ENCODE measurements at places on chromosomes 12 and 14.

- no peak for DNase-seq
Measured at GRCh38 chr12:51118706-51119105, 35.3 kb upstream of the CSRNP2 start.

DNA sequence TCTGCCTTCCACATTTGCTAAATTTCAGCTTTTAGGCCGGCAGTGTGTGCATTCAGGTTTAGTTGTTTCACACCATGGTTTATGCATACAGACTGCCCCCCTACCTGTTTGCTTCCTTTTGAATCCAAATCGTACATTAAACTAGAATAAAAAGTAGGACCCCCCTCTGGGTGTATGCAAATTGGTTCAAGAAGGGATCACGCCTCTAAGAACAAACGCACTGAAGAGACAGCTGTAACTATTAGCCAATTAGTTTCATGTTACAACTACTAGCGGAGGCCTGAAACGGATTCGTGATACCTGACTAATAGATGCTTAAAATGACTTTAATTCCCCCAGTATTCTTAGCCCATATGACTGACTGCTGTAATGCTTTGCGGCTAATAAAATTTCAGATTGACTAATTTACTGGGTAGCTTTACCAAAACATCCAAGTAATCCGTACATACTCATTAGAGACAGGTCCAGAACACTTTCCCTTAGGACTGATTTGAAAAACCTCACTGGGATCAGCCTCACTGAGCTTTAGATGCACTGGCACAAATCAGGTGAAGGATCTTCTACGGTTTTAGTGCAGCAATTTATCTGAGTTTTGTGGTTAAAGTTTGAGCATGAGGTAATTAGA is 411.8 kb downstream of the NPAS3 start:
- no peak for DNase-seq

- no peak for DNase-seq
Measured at GRCh38 chr14:70237710-70238109, 49.0 kb upstream of the SLC8A3 start.

GRCh38 chr12:2195085-2195484 is 142.3 kb downstream of the CACNA1C start:
- DNase-seq, result no peak

GRCh38 chr12:3022411-3022810 is 54.8 kb upstream of the TSPAN9 start:
- no peak for DNase-seq

DNA sequence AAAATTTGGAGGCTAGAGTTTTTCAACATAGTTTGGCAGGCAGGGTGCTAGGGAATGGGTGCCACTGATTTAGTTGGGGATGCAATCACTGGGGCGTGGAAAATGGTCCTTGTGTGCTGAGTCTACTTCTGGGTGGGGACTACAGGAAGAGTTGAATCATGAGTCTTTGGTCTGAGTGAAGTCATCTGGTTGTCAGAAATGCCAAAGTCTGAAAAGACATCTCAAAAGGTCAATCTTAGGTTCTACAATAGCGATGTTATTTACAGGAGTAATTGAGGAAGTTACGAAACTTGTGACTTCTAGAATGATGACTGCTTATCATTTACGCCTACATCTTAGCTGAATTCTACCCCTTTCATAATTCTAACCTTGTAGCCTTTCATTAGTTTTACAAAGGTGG is 209.1 kb downstream of the NUBPL start:
- DNase-seq, result no peak

- DNase-seq, result no peak
Measured at GRCh38 chr14:26917086-26917485, 319.3 kb upstream of the NOVA1 start.

DNA sequence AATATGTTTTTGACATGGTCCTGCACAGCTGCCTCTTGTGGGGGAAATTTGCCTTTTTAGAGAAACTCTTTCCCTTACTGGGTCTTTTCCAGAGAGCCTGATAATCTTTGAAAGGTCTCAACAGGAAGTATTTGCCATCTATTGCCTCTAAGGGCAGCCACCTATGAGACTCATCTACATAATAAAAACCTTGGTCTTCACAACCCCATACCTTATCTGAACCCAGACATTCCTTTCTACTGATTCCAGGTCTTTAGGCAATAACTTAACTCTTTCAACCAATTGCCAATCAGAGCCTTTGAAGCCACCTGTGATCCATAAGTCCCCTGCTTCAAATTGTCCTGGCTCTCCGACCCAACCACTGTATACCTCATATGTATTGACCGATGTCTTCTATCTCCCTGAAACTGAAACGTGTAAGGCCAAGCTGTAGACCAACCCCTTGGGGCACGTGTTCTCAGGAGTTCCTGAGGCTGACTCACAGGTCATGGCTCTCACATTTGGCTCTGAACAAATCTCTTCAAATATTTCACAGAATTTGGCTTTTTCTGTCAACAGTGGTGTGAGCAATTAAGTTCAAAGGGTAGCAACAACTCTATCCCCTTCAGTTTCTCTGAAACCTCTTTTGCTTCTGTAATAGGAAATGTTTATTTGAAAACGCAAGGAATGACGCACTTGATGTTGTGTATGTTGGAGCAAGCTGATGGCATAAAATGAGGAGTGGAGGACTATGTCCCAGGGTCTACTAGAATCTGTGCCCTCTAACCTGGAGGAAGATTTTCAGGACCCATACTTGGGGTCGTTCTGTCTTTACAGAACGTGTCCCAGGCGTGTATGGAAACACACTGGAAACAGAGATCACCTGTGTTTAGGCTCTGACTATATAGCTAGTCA is 49.2 kb upstream of the EIF5 start:
- DNase-seq, result no peak

DNA sequence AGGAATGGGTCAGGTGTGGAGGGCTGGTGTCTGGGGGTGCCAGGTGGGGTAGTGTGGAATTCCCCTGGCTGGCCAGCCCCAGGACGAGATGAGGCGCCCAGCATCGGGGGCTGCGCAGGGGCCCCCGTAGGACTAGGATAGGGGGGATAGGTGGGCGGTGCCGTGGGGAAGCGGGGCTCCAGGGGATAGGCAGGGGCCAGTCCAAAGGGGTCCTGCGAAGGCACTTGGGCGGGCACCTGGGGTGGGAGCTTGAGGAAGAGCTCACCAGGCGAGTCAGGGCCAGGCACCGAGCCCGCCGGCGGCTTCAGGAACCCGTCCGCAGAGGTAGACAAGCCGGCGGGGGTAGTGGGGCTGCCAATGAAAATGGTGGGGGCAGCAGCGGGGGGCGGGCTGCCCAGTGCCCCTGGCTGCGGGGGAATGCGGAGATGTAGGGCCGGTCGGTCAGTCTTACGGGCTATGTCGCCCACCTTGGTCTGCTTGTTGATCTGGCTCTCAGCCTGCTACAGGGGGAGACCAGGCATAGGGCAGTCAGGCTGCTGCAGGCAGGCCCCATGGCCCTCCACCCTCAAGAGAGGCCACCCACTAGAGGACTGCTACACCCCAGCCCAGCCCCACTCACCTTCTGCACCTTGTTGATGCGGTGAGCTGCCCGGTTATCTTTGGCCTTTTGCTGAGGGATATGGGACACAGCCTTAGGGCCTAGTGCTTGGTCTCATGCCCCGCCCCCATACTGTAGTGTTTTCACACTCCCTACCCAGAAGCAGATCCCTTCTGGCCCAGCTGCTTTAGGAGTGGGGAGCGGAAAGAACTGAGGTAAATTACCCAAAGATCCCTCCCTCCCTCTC is 19.3 kb downstream of the KMT2D start:
- no peak for DNase-seq

DNA sequence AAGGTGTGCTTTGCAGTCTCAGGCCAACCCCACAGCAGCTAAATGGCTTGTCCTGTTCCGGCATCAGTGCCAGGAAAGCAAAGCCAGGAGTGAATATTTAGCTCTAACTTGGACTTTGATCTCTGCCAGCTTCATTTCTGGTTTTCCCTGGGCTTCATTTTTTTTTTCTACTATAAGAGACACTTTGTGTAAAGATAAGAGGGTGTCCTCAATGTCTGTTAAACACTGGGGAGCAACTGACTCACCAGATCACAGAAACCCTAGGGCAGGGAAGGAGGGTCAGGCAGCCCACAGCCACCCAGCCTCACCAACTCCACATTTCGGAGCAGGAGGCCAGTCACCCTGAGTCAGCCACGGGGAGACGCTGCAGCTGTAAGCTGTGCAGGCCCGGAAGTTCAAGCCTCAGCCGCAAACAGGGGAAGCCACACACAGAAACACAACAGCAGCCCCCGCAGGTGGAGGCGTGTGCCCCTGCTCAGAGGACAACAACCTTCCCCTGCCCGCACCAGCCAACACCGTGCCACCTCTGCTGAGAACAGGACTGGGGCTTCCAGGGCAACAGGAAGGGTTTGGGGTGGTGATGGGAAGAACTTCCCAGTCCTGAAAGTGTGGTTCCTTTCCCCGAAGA is 6.3 kb downstream of the TNFRSF1A start:
- no peak for DNase-seq

DNA sequence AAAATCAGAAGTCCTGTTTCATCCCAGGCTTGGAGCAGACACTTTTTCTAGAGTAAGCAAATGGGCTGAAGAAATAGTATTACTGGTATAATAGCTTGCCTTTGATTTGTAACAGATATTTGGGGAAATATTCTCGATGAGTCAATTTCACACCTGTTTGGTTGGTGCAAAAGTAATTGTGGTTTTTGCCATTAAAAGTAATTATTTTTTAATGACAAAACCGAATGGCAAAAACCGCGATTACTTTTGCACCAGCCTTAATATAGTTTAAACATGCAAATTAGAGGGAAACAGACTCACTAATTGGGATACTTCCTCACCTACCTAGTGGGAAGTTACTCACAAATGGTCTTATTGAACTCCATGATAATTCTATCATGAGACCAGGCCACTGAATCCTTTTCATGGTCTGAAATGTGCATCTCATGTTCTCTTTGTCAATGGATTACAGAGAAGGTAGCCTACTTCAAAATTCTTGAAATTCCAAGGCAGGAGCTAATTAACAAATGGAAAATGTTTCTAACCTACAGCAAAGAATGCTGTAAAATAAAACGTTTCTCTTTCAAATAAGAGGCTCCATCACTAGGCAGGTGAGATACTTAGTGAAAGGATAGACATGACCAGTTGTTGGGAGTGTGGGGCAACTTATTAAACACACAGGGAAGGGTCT is 391.3 kb downstream of the EMP1 start:
- DNase-seq, result no peak

DNA sequence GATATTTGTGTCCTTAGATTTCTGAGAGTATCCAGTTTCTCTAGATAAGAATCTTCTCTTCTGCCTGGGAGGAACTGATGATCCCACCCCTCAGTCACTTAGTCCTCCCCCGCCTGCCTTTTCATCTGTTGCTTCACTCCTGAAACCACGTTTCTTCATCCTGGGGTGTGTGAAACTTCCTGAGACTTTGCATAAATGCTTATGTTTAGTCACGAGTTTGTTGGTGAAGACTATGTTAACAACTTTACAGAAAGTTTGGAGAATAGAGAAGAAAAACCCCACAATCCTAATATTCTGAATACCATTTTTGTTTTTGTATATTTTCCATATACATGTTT is 33.2 kb downstream of the MARK3 start:
- DNase-seq, result no peak

GRCh38 chr14:57420033-57420432 is 29.6 kb downstream of the NAA30 start:
- DNase-seq, result no peak

GRCh38 chr14:90111895-90112534 is 50.2 kb downstream of the KCNK13 start:
- no peak for DNase-seq

GRCh38 chr12:121614872-121615467 is 11.4 kb upstream of the ORAI1 start:
- no peak for DNase-seq

- DNase-seq, result no peak
Measured at GRCh38 chr14:37669242-37669641, 73.8 kb downstream of the TTC6 start.

- no peak for DNase-seq
Measured at GRCh38 chr12:69661386-69661785, 37.7 kb downstream of the BEST3 start.

DNA sequence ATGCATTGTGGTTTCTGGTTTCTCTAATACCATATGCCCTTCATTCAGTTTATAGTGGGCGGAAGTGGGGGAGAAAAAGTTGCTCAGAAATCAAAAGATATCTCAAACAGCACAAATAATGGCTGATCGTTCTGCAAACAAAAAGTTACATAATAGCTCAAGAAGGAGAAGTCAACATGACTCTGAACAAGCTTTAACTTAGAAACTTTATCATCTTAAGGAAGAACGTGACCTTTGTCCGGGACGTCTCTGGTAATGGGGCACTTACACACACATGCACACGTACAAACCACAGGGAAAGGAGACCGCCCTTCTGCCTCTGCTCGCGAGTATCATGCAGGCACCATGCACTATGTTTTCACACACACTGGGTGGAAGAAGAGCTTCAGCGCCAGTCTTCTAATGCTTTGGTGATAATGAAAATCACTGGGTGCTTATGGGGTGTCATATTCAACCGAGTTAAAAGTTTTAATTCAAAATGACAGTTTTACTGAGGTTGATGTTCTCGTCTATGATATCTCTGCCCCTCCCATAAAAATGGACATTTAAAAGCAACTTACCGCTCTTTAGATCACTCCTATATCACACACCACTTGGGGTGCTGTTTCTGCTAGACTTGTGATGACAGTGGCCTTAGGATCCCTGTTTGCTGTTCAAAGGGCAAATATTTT is 4.7 kb downstream of the FOS start:
- DNase-seq, result no peak

DNA sequence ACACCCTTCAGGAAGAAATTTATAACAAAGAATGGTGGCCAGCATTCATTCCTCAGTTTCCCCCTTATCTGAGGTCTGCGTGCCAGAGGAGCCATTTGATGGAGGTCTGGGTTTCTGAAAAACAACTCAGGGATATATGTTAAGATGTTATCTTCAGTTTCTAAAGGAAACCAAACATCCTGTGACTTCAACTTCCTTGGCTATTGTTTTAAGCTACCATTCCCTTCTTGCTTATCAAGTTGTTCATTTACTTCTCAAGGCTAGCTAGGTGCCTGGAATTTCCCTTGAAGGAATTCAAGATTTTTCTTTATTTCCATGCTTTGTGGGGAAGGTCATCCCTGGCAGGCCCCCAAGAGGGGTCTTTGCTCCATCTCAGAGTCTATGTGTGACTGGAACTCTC is 27.1 kb upstream of the OXA1L start:
- no peak for DNase-seq

DNA sequence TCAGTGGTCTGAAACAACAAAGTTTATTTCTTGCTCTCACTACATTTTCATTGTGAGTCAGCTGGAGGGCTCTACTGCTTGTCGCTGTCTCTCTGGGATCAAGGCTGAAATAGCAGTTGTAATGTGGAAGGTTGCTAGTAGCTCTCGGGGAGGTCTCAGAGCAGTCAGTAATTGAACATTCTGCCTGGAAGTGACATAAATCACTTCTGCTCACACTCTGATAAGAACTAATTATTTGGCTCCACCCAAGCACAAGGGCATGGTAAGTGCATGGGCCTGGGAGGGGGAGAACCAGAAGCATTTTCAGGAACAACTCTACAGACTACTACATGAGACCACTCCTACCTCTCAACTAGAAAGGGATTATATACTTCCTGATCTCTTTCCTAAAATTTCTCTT is 128.2 kb downstream of the TMEM117 start:
- DNase-seq, result no peak

- DNase-seq, result no peak
Measured at GRCh38 chr12:32309811-32310736, 89.3 kb upstream of the FGD4 start.

- no peak for DNase-seq
Measured at GRCh38 chr12:80845639-80846038, 92.1 kb downstream of the LIN7A start.

GRCh38 chr12:31224768-31225448 is 101.0 kb downstream of the SINHCAF start:
- DNase-seq, result no peak

- DNase-seq, result no peak
Measured at GRCh38 chr12:130752692-130753230, 36.7 kb upstream of the RIMBP2 start.
